ENCODE measurements at places on chromosomes 7 and 10. TPM values are rescaled to one million over a fixed set of nuclear protein-coding genes. Genes with fewer than 3 reads are reported as not detected.

The ENKUR gene
- 0.36 TPM for total RNA-seq

The SUPV3L1 gene
- total RNA-seq: 28.2 TPM

The ADCYAP1R1 gene
- 6.1 TPM for total RNA-seq

The NSUN6 gene
- total RNA-seq: 10.3 TPM

The CYP3A5 gene
- total RNA-seq: 3.4 TPM

The CALML3 gene
- not detected for total RNA-seq

The TRA2A gene
- 98.7 TPM for total RNA-seq

The ITIH5 gene
- total RNA-seq: 45.0 TPM

The MYPN gene
- total RNA-seq: not detected

The ZNF775 gene
- total RNA-seq: 3.1 TPM

The METTL27 gene
- 1.3 TPM for total RNA-seq

The NUTM2A gene
- 1.0 TPM for total RNA-seq

The PNLIPRP3 gene
- total RNA-seq: not detected

The KEL gene
- 1.4 TPM for total RNA-seq

The ACBD7 gene
- total RNA-seq: not detected

The NPC1L1 gene
- 0.39 TPM for total RNA-seq

The CRPPA gene
- total RNA-seq: 2.1 TPM

The TMEM184A gene
- total RNA-seq: not detected

The NUP42 gene
- total RNA-seq: 34.9 TPM

The AASS gene
- total RNA-seq: 34.2 TPM

The HYCC1 gene
- total RNA-seq: 69.3 TPM

The GJC3 gene
- 0.57 TPM for total RNA-seq

The PILRA gene
- 21.5 TPM for total RNA-seq

The ANKRD2 gene
- total RNA-seq: 0.78 TPM

The GIMAP5 gene
- total RNA-seq: 18.8 TPM

The EPO gene
- total RNA-seq: not detected

The ADARB2 gene
- total RNA-seq: not detected

The ARMC10 gene
- total RNA-seq: 40.0 TPM

The HOXA7 gene
- total RNA-seq: 9.3 TPM

The OPN4 gene
- total RNA-seq: not detected
